Stimulated activated CD4-positive, alpha-beta T cell treated with anti-CD3 and anti-CD28 coated beads, Interleukin-2, amount 100 ng/mL, for 4 hours (primary cell): ENCODE measurements at places on chromosomes 4 and X.

DNA sequence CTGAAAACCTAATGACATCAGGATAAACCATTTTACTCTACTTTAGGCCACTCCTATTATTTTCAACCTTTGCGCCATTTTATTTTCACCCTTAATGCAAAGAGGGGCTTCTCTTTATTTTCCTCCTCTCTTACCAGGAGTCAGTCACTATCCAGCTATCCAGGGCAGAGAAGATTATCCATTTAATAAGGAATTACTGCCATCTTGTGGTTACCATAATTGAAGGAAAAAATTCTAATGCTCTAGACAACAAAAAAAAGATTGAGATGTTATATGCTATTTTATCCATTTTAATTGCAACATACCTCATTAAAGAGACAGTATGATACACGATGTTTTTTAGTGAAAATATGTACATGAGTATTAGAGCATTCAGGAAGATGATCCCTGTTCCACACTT, 514.5 kb upstream of the FAM241A start:
- no peak for DNase-seq

DNA sequence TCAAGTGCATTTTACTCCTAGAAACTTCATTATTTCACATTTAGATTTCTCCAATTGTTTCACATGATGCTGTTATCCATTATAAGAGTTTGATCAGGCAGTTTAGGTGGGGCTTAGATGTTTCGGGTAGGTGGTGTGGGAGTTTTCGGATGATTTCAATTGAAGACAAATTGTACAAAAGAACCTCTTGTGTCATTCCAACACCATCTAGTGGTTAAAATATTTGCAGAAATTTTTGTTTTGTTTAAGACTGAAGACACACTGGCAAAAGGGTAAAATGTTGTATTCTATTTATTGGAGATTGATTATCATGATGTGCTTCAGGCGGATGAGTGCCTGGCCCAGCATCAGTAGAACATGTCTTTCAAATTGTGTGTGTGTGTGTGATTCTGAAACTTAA, 212.7 kb downstream of the SH3BGRL start:
- no peak for DNase-seq

DNA sequence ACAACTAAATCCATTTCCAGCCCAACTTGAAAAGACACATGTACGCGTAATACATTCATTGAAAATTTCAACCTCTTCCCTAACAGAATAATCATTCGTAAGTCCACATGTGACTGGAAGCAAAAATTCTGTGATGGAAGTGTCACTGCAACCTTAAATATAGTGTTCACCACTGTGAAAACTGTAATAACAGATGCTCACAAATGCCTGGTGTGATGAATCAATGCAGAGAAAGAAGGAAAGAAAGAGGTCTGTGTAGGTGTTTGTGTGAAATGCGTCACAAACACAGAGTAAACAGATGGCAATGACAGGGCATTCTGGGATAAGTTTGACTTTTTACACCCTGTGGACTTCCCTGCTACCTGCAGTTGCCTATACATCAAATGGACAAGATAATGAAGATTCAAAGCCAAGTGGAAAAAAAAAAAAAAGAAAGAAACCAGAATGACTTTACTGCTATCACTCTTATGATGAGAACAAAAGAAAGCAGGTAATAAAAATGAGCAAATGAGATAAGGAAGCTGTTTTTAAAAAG, 123.3 kb downstream of the EPHA5 start:
- no peak for DNase-seq

DNA sequence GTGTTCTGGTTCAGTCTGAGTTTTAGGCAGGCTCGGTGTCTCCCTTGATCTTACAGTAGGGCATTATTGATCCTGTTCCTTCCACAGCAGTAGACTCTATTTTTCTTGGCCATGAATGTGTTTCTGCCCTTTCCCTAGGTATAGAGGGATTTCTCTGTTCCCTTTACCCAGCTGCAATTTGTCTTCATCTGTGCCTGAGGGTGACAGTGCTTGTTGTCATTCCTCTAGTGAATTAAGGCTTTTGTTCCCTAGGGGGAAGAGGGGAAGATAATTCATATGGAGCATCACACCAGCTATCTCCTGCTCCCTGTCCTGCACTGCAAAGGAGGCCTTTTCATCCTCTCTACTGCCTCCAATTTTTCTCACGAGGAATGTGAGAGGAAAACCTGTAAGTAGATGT, 39.7 kb upstream of the CXorf51A start:
- DNase-seq, result no peak

DNA sequence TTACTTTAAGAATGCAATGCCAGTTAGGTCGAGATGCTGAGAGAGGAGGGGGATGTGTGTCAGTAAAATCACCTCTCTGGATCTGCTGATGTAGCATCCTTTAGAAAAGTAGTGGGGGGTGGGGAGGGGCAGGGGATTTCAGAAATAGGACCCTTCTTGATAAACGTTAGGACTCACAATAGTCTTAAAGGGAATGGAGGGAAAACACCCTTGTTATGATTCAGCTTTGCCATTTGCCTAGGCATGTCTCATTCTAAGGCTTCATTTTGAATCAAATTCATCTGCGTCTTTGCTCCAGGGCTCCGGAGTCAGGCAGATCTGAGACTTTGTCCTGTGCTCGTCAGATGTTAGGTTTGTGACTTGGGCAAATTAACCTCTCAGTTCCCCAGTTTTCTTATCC, 879 bp downstream of the SH2D1A start:
- peak; percentile 42 for DNase-seq
